ENCODE measurements at places on chromosomes 16 and 17.

DNA sequence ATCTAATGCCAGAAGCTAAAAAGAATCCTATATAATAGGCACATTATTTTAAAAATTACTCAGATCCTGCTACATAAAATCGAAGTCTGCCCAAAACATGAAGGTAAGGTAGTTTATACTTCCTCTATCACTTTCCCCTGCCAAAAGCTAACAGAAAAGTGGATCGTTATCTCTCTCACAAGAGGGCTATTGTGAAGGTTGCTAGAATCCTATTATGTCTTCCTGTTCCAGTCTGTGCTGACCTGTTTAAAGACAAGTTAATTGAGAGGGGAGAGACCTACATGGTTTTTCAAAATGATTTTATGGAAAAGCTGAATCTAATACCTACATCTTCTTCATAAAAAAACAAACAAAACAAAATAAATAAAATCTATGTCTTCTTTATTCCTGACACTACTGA is 1410.9 kb upstream of the CDH8 start:
- no peaks in the 10 kb centered on the region for H3K4me1 ChIP-seq
- H3K27ac ChIP-seq: no peak overlapping the region
- no peak overlapping the region for H3K4me3 ChIP-seq
- DNase-seq: no peak

- no peaks in the 10 kb centered on the region for H3K4me1 ChIP-seq
- peaks cover 25% of the 10 kb centered on the region for H3K27me3 ChIP-seq
- DNase-seq: no peak
- no peak overlapping the region for H3K4me3 ChIP-seq
- no peaks in the 10 kb centered on the region for H3K36me3 ChIP-seq
Measured at GRCh38 chr17:77826132-77826873, 132.2 kb upstream of the TNRC6C start.

GRCh38 chr16:64711026-64711425 is 410.8 kb downstream of the CDH11 start:
- no peaks in the 10 kb centered on the region for H3K4me1 ChIP-seq
- H3K36me3 ChIP-seq: no peaks in the 10 kb centered on the region
- no peak overlapping the region for H3K4me3 ChIP-seq
- DNase-seq: no peak
- no peak overlapping the region for H3K27ac ChIP-seq

- no peaks in the 10 kb centered on the region for H3K27me3 ChIP-seq
- no peak overlapping the region for H3K27ac ChIP-seq
- peaks cover 17% of the 10 kb centered on the region for H3K36me3 ChIP-seq
- no peak for DNase-seq
Measured at GRCh38 chr17:7217113-7217987, 2.3 kb downstream of the DLG4 start.

- peaks cover 71% of the 10 kb centered on the region for H3K36me3 ChIP-seq
- peaks cover 9% of the 10 kb centered on the region for H3K4me1 ChIP-seq
- no peak overlapping the region for H3K4me3 ChIP-seq
- H3K27me3 ChIP-seq: no peaks in the 10 kb centered on the region
- no peak overlapping the region for H3K27ac ChIP-seq
- no peak for DNase-seq
Measured at GRCh38 chr16:67441907-67442306, 11.0 kb downstream of the HSD11B2 start.

GRCh38 chr17:31427684-31428083 is 36.2 kb downstream of the RAB11FIP4 start:
- no peaks in the 10 kb centered on the region for H3K36me3 ChIP-seq
- H3K27ac ChIP-seq: no peak overlapping the region
- peaks cover 2% of the 10 kb centered on the region for H3K4me1 ChIP-seq
